ENCODE measurements at places on chromosomes 4 and X. TPM values are rescaled to one million over a fixed set of nuclear protein-coding genes. Genes with fewer than 3 reads are reported as not detected.

SOD3 gene
- total RNA-seq: 0.35 TPM

CSN1S1 gene
- total RNA-seq: not detected

TGIF2LX gene
- not detected for total RNA-seq

IL2RG gene
- 380 TPM for total RNA-seq

PNPLA4 gene
- total RNA-seq: 7.0 TPM

AFM gene
- total RNA-seq: not detected

CXCL8 gene
- total RNA-seq: 0.41 TPM

RHOXF1 gene
- 1.5 TPM for total RNA-seq

TRIM60 gene
- not detected for total RNA-seq

HSFX1 gene
- 2.0 TPM for total RNA-seq

APLN gene
- total RNA-seq: not detected

LRAT gene
- not detected for total RNA-seq

C4orf36 gene
- not detected for total RNA-seq

TMEM156 gene
- total RNA-seq: 7.5 TPM

DNA sequence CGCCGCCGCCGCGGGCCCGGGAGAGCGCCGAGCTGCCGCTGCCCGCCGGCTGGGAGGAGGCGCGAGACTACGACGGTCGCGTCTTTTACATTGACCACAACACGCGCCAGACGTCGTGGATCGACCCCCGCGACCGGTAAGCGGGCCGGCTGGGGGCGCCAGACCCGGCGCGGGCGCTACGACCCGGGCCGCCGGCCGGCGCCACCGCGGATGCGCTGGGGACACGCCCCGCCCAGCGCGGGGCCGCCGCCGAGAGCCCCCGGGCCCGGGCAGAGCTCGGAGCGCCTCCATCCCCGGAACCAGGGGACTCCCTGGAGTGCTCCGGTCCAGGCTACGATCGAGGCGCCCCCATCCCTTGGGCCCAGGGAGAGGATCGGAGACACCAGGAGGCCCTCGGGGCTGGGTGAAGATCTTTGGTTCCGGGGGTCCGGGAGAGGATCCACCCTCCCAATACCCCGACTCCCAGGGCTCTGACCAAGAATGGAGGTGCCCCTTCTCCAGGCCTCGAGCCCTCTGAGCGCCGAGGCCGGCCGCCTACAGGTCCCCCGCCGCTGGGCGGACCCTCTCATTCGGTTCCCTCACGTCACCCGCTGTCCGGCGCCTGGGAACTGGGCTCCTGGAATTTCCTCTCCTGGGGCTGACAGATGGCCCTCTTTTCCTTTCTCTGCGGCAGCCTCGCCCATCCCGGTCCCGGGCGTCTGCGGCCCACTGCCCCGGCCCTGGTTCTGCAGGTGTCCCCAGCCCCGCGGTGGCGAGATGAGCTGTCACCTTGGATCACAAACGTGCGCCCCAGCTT is 48.8 kb downstream of the CLDN34 start:
- no peaks in the 10 kb centered on the region for H3K36me3 ChIP-seq
- H3K27ac ChIP-seq: no peak overlapping the region
- DNase-seq: no peak
- no peaks in the 10 kb centered on the region for H3K27me3 ChIP-seq

- H3K27ac ChIP-seq: peak overlapping the region; percentile 97
- H3K4me3 ChIP-seq: no peak overlapping the region
- H3K27me3 ChIP-seq: no peaks in the 10 kb centered on the region
These were observed 3.1 kb upstream of the TSPAN5 start for GRCh38 chr4:98661371-98662054.

DNA sequence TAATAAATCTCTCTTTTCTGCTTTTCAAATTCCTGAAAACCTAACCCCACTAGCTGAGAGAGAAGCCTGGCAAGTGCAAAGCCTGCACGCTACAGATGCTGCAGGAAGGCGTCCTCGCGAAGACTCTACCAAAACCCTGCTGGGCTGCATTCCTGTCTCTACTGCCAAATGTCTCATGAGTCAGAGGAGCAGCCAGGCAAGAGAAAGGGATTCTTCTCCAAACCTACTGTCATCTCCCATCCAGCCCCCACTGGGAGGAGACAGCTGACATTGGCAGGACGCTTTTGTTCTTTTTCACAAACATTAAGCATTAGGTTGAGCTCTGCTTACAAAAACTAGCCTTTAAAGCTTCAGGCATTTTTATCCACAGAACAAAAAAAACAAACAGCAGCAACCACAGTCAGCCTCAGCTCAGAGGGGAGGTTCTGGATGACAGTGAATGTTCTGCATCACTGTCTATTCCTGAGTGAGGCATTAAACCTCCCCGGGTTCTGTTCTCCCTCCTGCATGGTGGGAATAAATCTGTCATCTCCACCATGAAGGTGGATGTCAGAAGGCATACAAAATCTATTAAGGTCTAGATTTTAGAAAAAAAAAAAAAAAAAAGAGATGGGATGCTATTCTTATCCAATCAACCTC is 18.0 kb downstream of the CRMP1 start:
- H3K4me1 ChIP-seq: peaks cover 4% of the 10 kb centered on the region
- no peak overlapping the region for H3K4me3 ChIP-seq
- H3K36me3 ChIP-seq: no peaks in the 10 kb centered on the region
- H3K27ac ChIP-seq: no peak overlapping the region

GRCh38 chr4:122928930-122929329 is 6.5 kb upstream of the NUDT6 start:
- no peaks in the 10 kb centered on the region for H3K27me3 ChIP-seq
- H3K4me1 ChIP-seq: peaks cover 4% of the 10 kb centered on the region
- H3K36me3 ChIP-seq: no peaks in the 10 kb centered on the region
- no peak overlapping the region for H3K27ac ChIP-seq
- no peak overlapping the region for H3K4me3 ChIP-seq

DNA sequence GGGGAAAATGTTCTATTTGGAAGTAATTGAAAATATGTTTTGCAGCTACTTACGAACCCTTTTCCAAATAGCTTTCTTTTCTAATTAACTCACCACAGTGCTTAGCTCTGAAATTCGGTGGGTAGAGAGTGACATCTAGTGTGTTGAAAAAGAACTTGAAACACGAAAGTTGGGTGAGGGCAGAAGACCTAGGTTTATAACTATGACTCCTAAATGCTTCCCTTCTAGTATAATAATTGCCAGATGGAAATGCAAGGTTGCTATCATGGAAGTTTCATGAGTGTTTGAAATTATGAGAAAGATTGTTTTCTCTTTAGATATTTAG is 77.3 kb upstream of the NOCT start:
- no peaks in the 10 kb centered on the region for H3K36me3 ChIP-seq
- no peak overlapping the region for H3K4me3 ChIP-seq
- H3K27me3 ChIP-seq: no peaks in the 10 kb centered on the region
- H3K4me1 ChIP-seq: no peaks in the 10 kb centered on the region
- no peak overlapping the region for H3K27ac ChIP-seq

DNA sequence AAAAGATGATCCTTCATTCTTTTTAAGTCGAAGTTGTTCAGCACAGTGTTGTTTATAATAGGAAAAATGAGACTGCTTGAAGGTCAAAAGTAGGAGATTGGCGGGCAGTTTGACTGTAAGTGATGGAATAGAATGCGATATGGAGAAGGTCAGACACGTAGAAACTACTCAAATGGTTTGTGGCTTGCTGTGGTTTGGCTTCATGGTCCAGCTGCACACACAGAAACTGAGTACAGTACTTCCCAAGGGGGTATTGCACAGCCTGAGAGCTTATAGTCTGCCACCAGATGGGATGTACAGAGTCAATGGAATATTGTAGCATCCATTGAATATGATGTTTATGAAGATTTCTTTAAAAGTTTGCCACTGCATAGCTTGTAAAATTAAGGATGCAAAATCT is 41.1 kb upstream of the DKK2 start:
- no peaks in the 10 kb centered on the region for H3K36me3 ChIP-seq

- no peak overlapping the region for H3K27ac ChIP-seq
- H3K36me3 ChIP-seq: no peaks in the 10 kb centered on the region
- no peak overlapping the region for H3K4me3 ChIP-seq
- no peak for DNase-seq
These were observed 22.3 kb downstream of the MORF4L2 start for GRCh38 chrX:103663981-103664762.

DNA sequence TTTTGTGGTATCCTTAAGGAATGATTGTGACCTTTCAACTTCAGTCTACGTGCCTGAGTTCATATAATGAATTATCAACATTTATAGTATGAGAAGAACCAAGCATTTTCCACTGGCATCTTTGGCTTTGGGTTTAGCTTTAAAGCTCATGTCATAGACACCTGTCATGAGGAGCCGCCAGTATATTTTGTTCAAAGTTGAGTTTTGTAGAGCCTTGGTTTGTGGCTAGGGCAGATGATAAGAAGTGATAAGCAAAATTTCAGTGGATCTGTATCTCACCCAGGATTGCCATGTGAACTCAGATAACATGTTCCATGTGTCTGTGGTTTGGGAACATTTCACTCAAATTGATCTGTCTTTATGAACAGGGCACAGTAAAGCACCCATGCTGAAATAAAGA is 873.2 kb downstream of the STPG2 start:
- no peak overlapping the region for H3K27ac ChIP-seq
- H3K27me3 ChIP-seq: no peaks in the 10 kb centered on the region
- H3K36me3 ChIP-seq: no peaks in the 10 kb centered on the region

DNA sequence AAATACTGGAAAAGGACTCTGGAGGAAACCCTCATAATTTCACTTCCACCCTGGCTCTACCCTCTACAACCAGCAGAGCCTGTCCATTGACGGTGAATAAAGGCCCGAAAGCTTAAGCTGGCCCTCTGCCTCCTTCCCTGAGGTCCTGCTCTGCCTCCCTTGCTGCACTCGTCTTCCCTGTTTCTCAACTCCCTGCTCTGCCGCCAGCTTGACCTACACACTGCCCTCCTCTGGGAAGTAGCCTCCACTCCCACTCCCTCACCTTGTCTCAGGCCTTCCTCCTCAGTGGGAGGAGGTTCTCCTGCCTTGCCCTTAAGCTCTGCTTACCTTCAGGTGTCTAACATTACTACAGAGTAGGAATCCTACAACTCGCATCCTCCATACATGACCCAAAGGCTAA is 608.6 kb upstream of the NR3C2 start:
- H3K27ac ChIP-seq: no peak overlapping the region
- H3K4me3 ChIP-seq: no peak overlapping the region
- H3K27me3 ChIP-seq: no peaks in the 10 kb centered on the region
- H3K4me1 ChIP-seq: no peaks in the 10 kb centered on the region
- DNase-seq: no peak

- peaks cover 8% of the 10 kb centered on the region for H3K27me3 ChIP-seq
- no peak within 1 kb of the TSS for H3K27ac ChIP-seq
- H3K4me1 ChIP-seq: peaks cover 4% of the 10 kb centered on the region
- H3K36me3 ChIP-seq: no peaks in the 10 kb centered on the region
- no peak for DNase-seq
These were observed at the start of gene CLDN24 for GRCh38 chr4:183322326-183322725. TSS of gene CLDN24 (minus strand) at chr4:183322426. CDS start at chr4:183322426, 0 bp downstream.

GRCh38 chrX:40174854-40175510 is 77.2 kb upstream of the BCOR start:
- peak overlapping the region; percentile 78 for H3K4me3 ChIP-seq
- DNase-seq: no peak
- H3K36me3 ChIP-seq: no peaks in the 10 kb centered on the region
- peak overlapping the region; percentile 98 for H3K27ac ChIP-seq

DNA sequence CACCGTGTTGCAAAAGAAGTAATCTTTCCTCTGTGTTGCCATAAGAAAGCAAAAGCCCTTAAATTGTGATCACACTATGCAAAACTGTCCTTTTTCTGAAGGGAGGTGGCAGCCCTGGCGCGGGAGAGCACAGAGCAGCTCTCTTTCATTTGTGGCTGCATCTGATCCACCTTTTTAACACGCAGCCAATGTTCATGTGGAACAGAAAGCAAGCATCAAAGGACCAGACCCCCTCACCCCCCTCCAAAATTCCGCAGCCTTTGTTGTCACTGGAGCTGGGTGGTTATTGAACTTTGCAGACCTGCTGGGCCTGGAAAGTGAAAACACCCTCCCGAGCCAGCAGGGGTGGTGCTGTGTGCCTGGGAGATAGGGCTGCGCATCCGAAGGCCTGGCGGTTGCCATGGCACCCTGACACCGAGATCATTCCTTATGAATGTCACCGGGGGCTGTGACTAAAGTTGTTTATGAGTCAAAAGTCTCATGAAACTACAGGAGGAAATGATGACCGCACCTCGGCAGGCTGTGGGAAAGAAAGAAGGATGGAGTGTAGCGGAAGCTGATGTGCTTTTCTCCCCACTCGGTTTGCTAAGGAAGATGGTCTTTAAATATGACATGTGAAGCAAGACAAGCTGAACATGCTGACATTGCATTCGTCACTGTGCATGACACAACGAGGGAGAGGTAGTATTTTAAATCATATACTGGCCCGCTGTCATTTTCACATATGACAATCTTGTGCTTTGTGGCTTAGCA is 367.4 kb downstream of the UNC5C start:
- peaks cover 3% of the 10 kb centered on the region for H3K27me3 ChIP-seq
- H3K4me3 ChIP-seq: no peak overlapping the region
- no peaks in the 10 kb centered on the region for H3K36me3 ChIP-seq
- no peak overlapping the region for H3K27ac ChIP-seq

DNA sequence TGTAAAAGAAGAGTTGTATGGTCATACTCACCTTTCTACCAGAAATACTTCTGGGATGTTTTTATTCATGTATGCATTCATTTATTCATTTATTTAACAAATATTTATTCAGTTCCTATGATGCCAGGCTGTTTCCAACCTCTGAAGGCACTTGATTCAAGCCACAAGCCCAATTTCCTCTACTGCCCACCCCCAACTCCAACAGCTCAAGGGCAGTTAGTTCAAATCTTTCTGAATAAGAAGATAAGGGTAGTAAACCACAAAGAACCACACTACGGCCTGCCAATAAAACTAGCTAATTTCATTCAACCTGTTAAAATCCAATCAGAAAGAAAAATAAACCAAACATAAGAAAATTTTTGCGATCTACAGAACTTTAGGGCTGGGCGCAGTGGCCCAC is 31.2 kb downstream of the LRBA start:
- no peak overlapping the region for H3K4me3 ChIP-seq
- H3K27ac ChIP-seq: no peak overlapping the region
- H3K36me3 ChIP-seq: no peaks in the 10 kb centered on the region
- no peaks in the 10 kb centered on the region for H3K27me3 ChIP-seq
- no peaks in the 10 kb centered on the region for H3K4me1 ChIP-seq

DNA sequence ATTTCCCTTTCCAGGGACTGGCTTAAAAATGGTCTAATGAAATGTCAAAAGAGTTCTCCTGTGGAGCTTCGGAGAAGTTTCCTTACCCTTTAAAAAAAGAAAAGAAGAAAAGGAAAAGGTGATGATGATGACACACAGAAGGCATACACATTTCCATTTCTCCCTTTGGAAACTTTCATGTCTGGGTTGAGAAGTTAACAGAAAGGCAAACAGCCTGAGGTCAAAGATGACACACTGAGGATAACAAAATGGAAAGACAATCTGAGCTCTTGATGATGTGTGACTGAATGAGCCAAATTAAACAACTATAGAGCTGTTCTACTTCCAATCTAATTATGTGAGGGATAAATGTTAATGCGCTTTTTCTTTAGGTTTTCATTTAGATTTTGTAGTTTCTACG is 32.2 kb downstream of the NFXL1 start:
- H3K36me3 ChIP-seq: peaks cover 48% of the 10 kb centered on the region
- no peak overlapping the region for H3K4me3 ChIP-seq
- H3K27ac ChIP-seq: no peak overlapping the region
- no peaks in the 10 kb centered on the region for H3K27me3 ChIP-seq
- H3K4me1 ChIP-seq: no peaks in the 10 kb centered on the region

- no peak overlapping the region for H3K27ac ChIP-seq
- no peak overlapping the region for H3K4me3 ChIP-seq
- no peaks in the 10 kb centered on the region for H3K36me3 ChIP-seq
- H3K4me1 ChIP-seq: no peaks in the 10 kb centered on the region
- no peak for DNase-seq
- no peaks in the 10 kb centered on the region for H3K27me3 ChIP-seq
These were observed 337.7 kb downstream of the PCDH19 start for GRCh38 chrX:100072336-100072735.

- H3K27me3 ChIP-seq: peaks cover 2% of the 10 kb centered on the region
- H3K36me3 ChIP-seq: no peaks in the 10 kb centered on the region
- H3K27ac ChIP-seq: no peak overlapping the region
These were observed 92.1 kb upstream of the WDFY3 start for GRCh38 chr4:85058551-85058950.

Measured in T-cell (primary cell).